ENCODE measurements at places on chromosomes 12 and 14.
A peak's percentile ranks its signal among the peaks of the same experiment; 100 is the strongest.

GRCh38 chr12:56628671-56629458, 1.3 kb downstream of the BAZ2A start:
- peak; percentile 78 for DNase-seq

GRCh38 chr14:54487771-54488170, 1.0 kb downstream of the GMFB start:
- no peak for DNase-seq

DNA sequence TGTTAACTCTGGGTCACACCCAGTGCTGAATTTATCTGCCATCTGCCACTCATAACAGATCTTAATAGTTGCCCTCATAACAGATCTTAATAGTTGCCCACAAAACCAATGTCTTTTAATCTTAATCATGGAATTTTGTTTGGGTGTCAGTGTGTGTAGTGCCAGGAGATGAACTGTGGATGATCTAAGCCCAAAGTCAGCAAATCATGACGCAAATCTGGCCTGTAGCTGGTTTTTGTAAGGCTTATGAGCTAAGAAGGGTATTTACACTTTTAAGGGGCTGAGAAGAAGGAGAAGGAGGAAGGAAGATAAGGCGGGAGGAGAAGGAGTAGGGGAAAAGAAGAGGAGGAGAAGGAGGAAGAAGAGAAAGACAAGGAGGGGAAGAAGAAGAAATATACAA, 10.0 kb upstream of the IL26 start:
- DNase-seq, result no peak

GRCh38 chr14:24298892-24299254, 707 bp downstream of the DHRS1 start:
- DNase-seq, result no peak

DNA sequence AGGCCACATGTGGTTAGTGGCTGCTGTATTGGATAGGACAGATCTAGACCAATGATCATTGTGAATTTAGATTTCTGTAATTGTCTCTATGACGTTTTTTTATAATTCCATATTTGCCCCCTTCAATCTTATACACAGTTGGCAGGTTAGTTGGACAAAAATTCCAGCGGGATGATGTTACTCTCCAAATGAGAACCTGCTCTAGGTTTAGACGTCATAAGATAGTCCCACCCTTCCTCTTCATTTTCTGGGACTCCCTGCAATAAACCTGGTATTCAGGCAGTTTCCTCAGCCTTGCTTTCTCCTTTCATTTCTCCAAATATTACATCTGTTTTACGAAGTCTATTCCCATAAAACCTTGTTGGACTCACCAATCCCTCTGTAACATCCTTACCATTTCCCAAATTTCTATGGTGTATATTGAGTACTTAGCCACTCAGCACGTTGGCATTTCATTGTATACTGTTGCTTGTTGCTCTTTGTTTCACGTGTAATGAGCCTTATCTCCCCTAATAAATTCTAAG, 10.2 kb downstream of the FBXO34 start:
- no peak for DNase-seq

GRCh38 chr14:51789114-51789513, 71.3 kb upstream of the GNG2 start:
- DNase-seq, result no peak

- no peak for DNase-seq
Observed at GRCh38 chr12:108896336-108896735, 16.4 kb downstream of the DAO start.

DNA sequence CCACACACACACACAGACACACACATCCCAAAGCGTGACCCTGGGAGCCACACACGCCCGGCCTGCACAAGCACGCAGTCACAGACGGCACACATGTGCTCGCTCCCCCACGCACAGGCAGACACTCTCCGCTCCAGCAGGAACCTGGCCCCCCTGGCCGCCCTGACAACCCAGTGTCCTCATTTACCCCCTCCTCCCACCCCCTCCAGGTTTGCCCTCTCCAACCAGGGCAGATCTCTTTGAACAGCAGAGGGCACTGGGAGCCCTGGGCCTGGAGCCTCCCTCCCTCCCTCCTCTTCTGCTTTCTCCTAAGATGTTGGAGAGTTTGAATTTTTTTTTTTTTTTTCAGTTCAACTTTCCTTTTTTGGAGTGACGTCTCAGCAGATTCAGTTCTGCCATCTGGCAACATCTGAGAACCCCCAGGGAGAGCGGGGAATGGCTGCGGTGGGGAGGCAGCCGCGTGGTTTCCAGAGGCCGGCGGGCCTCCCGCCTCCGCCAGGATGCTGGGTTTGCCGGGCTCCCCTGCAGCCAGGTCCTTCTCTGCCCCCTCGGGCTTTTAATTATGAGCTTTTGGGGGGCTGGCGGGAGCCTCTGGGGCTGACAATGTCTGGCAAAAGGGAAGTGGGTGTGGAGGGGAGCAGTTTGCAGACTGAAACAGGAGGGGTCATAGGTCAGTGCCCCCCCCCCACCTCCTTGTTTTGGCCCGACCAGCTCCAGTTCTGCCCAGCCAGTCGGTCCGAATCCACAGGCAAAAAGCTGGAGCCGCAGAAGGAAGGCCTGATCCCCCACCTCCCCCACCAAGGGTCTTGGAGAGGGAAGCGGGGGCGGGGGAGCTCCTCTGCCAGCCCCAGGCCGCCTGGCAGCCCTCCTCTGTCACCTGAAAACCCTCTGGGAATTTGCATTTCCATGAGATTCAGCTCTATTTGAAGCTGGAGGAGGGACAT, 1.3 kb upstream of the NCOR2 start:
- DNase-seq, result peak; percentile 79

GRCh38 chr12:32301216-32301615, 98.1 kb upstream of the FGD4 start:
- DNase-seq, result no peak

GRCh38 chr12:115823635-115824034, 453.9 kb downstream of the MED13L start:
- no peak for DNase-seq

Measured in right atrium auricular region (tissue), 2 donors.